ENCODE measurements at places on chromosomes 7 and 10.

DNA sequence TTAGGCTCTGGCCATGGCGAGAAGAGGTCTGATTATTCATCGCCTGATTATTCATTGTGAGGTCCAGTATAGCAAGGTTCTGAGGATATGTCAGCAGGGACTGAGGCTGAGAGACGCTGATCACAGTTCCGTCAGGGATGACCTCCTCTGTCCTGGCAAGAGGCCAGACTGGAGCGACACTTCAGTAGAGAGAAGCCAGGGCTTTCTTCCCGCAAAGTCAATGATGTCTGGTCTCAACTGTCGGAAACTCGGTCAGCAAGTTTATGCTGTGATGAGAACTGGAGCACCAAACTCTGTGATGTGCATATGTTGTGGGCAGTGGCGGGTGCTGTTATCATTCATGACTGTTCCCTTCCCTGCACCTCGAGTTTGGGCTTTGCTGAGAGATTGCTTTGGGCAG, 29.0 kb upstream of the GNA12 start:
- DNase-seq: no peak

DNA sequence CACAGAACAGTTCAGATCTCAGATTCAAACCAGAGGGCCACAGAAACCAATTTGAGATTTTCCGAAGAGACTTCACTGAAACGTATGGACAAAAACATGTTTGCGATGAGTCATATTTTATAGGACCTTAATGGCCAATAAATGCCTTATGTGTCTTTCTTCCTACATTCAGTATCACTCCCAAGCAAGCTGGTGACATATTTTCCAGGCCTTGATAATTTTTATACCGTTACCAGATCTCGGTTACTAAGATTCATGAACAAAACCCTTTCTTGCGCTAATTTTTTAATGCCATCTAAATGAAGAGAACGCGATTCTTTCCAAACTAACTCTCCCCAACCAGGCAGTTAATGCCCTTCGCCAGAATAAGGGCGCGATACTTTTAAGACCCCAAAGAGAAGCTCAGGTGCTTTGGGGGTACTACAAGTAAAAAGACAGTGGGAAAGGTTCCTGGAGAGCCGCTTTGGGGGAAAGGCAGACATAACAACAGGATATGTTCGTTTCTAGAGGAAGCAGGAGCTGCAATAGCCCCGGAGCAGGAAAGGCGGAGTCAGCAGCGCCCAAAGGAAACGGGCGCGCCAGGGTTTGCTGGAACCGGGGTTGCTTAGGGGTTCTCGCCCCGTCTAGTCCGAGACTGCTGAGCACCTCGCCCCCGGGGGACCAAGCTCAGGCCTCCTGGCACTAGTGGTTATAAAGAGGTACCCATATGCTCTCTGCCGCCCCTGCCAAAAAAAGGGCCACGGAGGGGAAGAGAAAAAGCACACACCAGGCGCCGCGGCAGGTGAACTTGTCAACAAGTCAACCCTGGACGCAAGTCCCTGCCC, 884 bp downstream of the ICA1 start:
- no peak for DNase-seq

GRCh38 chr10:68423522-68423921, 16.4 kb upstream of the RUFY2 start:
- no peak for DNase-seq

- DNase-seq: no peak
Measured at GRCh38 chr7:44891372-44891771, 6.0 kb upstream of the PURB start.

DNA sequence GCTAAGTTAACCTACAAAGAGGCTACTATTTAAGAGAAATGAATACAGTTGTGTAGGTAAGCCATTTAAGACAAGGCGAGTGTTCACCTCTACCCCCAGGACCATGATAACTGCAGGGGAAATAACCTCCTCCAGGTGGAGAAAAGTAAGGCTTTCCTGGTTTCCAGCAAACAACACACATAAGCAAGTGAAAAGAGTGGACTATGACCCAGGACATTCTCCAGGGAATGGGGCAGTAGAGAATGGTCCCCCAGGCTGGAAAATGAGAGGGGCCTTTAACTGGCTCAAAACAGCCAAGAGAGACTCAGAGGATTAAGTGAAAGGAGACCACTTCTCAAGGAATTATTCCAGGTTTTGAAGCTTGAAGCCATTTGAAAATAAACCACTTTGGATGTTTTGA, 101.0 kb upstream of the GJD4 start:
- DNase-seq: no peak

DNA sequence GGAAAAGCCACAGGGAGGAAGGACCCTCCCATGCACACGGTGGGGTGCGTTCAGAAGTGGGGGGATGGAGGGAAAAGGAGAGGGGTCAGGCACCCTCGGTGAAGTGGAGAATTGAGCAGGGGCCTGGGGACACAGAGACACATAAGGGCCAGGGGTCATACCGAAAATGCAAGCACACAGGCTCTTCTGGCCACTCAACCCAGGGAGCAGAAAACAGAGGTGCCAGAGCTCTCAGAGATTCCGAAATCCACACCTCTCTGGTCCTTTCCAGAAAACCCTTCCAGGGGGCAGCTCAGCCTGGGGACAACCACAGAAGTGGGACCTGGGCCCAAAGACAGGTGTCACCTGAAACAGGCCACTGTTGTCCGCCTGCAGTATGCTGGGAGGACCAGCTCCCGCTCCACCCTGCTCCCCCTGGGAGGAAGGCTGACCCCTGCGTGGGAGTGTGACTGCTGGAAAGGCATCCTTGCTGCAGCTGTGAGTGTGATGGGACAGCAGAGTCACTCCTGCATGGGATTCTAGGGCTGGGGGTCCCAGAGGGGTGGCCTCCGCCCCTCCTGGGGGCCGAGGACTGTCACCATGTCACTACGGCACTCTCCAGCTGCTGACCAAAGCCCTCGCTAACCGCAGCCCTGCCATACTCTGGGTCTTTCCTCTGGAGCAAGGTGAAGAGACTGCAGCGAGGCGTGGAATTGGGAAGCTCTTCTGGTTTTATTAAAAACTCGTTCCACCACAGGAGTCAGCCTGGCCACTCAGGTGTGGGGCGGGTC, 63.1 kb downstream of the TMEM209 start:
- no peak for DNase-seq

- DNase-seq: peak; percentile 79
Measured at GRCh38 chr10:110355141-110355831, 50.6 kb upstream of the SMNDC1 start.
